CD4-positive, alpha-beta T cell treated with Interleukin-17A for 4 hours (primary cell): ENCODE measurements at places on chromosomes 3 and 15.
A peak's percentile ranks its signal among the peaks of the same experiment; 100 is the strongest.

- DNase-seq: no peak
Measured at GRCh38 chr3:41317718-41318117, 118.4 kb downstream of the CTNNB1 start.

- DNase-seq: no peak
Measured at GRCh38 chr3:84943379-84943778, 15.4 kb upstream of the CADM2 start.

DNA sequence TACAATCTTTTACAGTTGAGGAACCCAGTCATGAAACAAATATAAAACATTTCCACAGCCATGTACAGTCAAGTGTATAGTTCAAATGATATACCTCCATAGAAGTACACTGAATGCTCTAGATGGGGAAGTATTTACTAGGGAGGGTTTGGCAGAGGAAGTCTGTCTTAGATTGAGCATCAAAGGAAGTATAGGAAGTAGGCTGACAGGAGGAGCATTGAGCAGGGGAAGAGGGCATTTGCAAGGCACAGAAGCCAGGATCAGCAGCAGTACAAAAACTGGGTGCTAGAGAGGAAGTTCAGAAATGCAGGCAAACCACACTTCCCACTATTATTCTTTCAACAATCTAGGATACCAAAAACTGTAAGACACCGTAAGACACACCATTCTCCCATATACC lies 122.6 kb downstream of the ANO10 start:
- DNase-seq: peak; percentile 21

DNA sequence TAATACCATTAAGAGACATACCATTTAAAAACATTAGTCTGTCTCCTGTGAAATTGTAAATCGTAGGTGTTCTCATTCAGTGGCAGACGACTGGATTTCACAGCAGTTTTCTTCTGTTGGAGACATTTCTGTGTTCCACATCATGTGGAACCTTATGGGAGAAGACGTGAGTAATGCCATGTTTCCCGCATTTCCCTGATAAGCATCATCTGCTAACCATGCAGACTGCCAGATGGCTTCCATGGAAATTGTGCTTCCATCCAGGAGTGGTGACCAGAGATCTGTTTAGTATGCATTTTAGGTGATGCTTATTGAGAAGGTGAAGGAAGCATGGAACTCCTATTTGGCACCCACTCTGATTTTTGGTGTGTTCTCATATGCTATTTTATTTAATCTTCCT lies 28.4 kb upstream of the ST3GAL6 start:
- DNase-seq: no peak

DNA sequence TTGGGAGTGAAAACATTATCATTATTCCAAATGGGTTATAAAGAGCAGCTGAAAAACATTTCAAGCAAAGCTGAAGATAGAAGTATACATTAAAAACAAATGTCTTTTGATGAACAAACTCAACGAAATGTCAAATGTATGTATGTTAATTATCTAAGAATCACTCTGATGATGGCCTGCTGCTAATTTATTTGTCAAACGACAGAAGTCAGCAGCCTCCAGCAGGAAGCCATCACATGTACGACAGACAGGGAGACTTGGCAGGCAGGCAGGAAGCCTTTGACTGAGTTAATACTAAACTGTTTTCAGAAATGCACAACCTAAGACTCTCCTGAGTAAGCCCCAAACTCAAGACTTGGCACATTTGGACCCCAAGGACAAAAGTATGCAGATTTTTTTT lies 491.1 kb downstream of the ZNF385D start:
- no peak for DNase-seq

DNA sequence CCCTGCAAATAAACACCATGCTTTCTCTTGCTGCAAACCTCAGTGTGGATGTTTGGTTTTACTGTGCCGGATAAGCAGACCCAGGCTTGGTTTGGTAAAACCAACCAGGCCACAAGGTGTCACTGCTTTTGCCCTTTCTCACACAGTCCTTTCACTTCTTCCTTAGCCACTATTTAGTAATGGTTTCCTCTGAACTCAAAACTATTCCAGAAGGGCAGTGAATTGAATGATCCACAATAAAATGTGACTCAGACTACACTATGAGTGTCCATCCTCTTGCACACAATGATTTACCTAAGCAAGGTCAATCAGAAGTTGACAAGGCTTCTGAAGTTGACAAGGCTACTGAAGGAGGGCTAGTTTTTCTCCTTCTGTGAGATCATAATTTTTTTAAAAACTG lies 552.4 kb upstream of the CCDC54 start:
- no peak for DNase-seq

DNA sequence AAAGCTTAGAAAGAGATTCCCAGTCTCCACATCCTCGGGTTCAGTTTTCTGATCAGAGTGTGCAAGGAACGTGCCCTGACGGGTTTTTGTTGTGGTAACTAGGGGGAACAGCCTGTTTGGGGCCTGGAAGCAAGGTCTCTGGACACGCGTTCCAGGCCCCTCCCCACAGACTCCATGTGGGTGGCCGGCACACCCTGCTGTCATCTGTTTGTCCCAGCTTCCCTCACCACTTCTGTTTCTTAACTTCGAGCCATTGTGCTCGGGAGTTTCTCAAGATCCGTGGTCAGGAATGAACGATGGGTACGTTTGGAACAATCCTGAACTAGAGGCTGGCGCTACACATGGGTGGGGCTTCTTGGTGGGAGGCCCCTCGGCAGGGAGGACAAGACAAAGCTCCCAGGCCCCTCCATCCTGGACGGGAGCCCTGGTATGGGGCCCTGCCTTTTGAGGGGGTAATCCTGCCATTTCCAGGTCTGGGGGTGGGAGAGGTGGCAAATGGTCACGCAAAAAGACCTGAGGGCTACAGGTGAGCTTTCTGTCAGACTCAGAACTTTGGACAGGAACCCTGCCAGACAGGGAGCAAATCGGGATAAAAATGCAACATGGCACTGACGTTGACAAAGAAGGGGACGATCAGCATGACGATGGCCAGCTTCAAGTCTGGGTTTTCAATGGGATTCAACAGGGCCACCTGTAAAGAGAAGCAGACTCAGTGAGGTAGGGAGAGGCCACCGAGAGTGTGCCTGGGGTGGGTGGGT lies 8.5 kb upstream of the MUSTN1 start:
- no peak for DNase-seq
